ENCODE measurements at places on chromosomes 5 and 9.

GRCh38 chr5:145712245-145712644, 122.9 kb downstream of the PRELID2 start:
- no peak for DNase-seq

GRCh38 chr5:127471211-127471610, 46.2 kb upstream of the PRRC1 start:
- DNase-seq: no peak

GRCh38 chr5:64018966-64019365, 56.7 kb upstream of the HTR1A start:
- DNase-seq: no peak

DNA sequence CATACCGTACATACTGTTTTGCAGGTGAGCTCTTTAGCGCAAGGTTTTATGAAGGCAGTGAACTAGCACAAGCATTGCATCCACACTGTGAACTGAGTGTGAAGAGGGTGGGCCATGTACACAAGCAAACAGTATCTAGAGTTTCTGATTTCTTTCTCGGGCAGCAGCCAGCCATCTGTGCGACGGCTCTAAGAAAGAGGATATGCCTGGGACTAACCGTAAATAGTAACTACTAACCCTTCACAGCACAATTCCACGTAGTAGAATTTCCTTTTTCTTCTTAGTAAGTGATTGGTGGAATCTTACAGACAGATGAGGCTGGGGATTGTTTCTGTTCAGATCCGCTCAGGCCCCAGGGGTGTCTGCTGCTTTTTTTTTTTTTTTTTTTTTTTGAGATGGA, 89.0 kb downstream of the DRD1 start:
- no peak for DNase-seq

DNA sequence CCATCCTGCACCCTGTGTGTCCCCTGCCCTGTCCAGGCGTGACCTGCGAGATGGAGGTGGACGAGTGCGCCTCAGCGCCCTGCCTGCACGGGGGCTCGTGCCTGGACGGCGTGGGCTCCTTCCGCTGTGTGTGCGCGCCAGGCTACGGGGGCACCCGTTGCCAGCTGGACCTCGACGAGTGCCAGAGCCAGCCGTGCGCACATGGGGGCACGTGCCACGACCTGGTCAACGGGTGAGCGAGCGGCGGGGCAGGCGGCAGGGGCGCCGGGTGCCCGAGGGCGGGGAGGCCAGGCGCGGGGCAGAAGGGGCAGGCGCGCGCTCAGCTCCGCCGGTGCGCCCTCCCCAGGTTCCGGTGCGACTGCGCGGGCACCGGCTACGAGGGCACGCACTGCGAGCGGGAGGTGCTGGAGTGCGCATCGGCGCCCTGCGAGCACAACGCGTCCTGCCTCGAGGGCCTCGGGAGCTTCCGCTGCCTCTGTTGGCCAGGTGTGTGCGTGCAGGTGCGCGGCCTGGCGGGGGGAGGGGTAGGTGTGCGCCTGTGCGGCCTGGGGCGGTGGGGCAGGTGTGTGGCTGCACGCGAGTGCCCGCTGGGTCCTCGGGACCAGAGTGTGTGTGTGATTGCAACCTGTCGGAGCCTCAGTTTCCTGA, 10.0 kb downstream of the CRB2 start:
- DNase-seq: no peak

DNA sequence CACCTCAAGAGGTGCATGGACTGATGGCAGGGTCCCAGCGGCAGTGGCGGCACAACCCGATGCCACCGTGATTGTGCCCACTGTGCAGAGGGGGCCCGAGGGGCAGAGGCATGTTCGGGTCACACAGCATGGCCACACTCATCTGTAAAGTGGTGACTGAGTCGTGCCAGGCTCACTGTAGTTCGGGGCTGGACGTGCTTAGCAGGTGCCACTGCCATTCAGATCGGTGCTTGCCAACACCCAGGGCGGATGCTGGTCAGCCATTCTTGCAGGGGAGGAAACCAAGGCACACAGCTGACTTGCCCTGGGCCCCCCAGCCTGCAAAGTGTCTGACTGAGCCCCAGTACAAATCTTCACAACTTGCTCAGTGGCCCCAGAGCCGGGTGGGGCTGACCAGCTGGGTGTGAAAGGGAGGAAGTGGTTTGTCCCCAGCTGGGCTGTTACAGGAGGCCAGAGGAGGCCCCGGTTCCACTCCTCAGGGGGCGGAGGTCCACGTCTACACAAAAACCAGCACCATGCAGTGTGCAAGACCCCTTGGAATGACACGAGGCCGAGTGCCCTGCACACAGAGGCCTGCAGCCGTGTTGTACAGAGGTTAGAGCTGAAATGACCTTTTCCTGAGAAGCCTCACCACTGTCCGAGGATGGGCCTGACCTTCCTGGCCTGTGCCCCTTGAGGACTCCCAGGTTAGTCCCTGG, 17.9 kb downstream of the FGD3 start:
- no peak for DNase-seq

DNA sequence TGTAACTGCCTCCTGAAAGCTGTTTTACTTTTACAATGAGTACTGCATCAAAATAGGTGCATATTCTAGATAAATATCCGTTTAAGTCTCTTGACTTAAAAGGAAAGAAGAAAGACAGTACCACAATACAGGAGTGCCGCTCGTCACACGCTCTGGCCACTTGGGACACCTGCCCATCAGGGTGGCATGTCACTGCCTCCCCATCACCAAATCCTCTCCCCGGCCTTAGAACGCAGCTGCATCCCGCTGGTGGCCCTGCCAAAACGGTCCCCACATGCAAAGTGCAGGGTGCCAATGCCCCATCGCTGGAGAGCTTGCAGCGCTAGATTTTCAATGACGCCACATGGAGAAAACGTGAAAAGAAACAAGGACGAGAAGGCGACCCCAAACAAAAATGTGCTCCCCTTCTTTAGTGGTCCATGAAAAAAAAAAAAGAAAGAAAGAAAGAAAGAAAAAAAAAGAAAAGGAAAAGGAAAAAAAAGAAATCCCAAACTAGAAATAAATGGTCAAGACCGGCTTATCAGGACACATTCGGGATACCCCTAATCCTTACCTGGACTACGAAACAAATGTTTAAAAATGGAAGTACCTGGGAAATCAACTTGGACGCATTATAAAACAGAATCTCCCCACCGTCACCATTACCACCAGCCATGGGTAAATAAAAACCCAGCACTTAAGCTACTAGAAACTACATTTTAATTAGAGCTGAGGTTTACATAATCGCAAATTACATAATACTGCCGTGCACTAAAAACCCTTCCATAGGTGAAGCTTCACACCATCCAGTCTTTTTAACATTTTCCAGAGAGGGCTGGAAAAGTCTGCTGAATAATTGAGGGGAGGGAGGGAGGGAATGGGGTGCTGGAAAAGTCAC, 1.0 kb downstream of the ANKH start:
- DNase-seq: peak; percentile 61

DNA sequence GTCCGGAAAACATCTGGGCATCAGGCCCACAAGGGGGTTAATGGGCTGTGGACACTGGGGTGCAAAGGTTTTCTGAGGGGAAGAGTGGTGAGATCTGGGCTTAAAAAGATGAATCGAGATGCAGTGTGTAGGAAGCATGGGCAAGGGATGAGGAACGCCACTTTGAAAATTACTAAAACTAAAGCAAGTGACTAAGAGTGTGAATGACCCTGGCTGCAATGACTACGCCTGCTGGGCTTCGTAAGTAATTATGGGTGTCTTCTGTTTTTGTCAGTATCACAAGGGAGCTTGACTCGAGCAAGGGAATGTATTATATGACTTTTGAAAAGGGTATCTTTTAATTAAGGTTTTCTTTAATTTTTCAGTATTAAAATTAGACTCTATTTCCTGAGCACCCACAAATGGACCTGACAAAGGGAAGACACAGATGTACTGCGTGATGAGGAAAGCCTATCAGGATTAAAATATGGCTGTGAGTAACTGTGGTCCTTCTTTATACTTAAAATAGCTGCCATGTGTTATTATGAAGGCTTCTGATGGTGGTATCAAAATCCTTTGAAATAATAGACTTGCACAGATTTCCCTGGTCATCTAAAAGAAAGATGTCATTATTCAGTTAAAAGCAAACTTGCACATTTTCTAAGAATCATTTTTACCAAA, 4.2 kb downstream of the CTXN3 start:
- DNase-seq: no peak

- DNase-seq: no peak
These were observed 6.3 kb upstream of the ASS1 start for GRCh38 chr9:130438382-130438981.

DNA sequence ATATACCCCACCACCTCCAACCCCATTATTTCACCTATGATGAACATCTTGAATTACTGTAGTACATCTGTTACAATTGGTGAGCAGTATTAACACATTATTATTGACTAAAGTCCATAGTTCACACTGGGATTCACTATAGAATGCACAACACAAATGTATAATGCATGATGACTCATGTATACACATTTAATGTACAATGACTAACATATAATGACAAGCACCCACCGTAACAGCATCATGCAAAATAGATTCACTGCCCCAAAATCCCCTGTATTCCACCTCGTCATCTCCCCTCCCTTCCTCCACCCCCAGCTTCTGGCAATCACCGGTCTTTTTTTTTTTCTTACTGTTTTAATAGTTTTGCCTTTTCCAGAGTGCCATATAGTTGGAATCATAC, 47.1 kb upstream of the NEK6 start:
- DNase-seq: peak; percentile 44

DNA sequence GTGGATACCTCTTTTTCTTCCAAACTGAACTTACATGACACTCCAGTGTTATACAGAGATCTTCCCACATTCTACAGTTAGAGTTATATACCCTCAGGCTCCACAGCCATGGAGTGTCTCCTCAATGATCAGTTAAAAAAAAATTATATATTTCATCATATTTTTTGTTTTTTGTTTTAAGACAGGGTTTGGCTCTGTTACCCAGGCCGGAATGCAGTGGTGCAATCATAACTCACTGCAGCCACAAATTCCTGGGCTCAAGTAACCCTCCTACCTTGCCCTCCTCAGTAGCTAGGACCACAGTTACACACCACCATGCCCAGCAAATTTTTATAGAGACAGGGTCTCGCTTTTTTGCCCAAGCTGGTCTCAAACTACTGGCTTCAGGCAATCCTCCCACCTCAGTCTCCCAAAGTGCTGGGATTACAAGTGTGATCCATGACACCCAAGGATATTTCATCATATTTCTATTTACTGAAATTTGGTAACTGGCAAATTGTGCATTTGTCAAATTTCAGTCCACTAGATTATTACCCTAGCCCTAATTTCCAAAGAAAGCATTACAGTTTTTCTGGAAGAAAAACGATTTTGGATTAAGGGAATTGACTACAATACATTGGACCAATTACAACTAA, 18.1 kb upstream of the SCAI start:
- DNase-seq: no peak

GRCh38 chr5:62779010-62779422, 200.4 kb downstream of the LRRC70 start:
- no peak for DNase-seq

DNA sequence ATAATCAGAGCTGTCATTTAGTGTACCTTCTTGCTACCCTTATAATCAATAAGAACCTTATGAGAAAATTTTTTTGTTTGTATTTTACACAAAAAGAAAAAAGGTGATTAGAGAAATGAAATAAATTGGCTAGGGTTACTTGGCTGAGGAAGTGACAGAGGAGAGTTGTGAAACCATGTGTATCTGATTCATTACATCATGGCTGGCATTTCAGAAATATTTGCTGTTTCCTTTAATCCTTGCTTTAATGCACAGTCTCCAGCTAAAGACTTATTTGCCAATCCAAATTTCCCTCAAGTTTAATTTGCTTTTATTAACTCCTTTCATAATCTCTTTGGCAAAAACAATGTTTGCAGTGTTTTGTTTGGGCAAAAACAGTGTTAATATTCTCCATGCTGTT, 543.1 kb downstream of the KIF4B start:
- DNase-seq: no peak

DNA sequence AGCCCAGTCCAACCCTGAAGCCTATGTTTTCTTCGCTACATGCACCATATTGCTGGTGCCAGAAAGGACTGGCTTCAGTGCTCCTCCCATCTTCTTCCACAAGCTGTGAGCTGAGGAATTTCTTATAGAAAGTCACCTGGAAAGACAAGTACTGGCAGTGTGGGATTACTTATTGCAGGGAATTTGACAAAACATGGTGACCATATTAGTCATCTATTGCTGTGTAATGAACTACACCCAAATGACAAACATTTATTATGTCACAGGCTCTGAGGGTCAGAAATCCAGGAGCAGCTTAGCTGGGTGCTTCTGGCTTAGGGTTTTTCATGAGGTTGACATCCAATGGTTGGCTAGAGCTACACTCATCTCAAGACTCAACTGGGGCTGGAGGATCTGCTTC, 75.5 kb downstream of the ENTREP1 start:
- no peak for DNase-seq

DNA sequence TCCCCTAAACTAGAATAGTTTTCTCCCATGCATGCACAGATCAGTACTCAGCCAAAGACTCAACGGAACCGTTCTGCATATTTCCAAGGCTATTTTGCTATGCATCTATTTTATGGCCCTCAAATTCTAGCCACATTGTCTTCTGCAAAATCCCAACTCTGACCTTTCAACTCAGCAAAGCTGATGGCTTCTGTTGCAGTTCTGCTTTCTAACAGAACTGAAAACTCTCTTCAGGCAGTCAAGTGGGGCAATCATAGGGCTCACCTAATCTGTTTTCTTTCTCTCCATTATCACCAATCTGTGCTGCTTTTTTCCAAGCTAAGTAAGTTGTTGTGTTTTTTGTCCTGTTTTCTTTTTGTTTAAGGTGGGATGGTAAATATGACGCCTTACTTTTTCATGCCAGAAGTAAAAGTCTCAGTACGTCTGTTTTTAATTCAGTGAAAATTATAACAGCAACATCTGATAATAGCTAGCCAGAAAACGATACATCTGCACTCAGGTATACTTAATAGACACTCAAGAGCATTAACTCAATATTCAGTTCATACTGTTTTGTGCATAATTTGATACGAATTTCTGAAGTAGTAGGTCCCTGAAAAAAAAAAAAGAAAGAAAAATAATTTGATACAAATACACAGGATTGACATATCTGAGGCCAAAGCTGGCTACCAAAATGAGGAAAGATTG, 454.3 kb downstream of the TLE1 start:
- no peak for DNase-seq

GRCh38 chr5:85305766-85306165, 921.1 kb upstream of the EDIL3 start:
- DNase-seq: no peak
